H1 (cell line): ENCODE measurements at places on chromosomes 11 and 22.

DNA sequence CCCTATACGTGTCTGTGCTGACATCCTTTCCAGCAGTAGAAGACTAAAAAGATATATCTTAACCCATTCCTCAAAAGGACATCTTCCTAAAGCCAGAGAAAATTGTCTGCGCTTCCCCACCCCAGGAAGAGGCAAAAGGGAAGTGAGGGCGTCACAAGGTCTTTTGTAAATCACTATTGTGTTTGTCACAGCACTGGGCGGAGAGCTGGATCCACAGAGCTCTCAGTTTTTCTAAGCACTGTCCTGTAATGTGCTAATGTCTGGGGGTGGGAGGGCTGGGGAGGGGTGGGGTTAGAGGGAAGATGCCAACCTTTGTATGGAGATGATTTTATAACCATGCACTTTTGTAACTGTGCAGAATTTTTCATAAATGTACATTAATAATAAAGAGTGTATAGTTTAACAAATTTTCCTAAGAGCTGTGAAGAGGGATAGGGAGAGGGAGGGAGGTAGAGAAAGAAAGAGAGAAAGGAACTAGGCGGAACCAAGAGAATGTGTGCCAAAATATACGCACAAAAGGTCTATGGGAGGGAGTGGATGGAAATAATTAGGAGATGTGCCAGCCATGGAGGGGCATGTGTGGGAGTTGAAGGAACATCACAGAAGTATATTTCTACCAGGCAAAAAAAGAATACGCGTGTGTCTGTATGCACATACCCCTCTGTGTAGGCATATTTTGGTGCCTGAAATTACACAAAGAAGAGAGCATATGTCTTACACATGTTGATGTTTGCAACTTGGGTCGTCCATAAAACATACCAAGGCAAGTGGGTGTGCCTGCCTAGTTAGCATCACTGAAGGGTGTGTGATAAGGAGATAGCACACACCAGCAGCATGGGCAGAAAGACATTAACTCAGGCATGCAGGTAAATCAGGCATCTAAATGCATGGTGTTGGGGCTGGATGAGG is 9.8 kb downstream of the LRRC55 start:
- DNase-seq = no peak

GRCh38 chr22:25898707-25899365 is 156.8 kb downstream of the MYO18B start:
- peak; percentile 17 for DNase-seq

DNA sequence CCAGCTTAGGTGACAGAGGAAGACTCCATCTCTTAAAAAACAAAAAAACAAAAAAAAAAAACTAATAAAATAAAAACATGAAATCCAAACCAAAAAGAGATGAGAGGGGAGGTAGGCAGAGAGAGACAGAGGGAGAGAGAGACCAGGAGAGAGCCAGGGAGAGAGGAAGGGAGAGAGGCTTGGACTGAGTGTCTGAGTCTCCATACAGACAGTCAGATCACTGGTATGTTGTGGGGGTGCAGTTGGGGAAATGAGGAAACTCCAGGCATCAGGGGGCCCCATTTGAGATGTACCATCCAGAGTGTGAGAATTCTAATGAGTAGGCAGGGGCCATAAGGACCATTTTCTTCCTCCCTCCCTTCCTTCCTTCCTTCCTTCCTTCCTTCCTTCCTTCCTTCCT is 53.1 kb upstream of the SEPTIN5 start:
- no peak for DNase-seq

- no peak for DNase-seq
Observed at GRCh38 chr22:41780746-41781505, 19.6 kb upstream of the CCDC134 start.

DNA sequence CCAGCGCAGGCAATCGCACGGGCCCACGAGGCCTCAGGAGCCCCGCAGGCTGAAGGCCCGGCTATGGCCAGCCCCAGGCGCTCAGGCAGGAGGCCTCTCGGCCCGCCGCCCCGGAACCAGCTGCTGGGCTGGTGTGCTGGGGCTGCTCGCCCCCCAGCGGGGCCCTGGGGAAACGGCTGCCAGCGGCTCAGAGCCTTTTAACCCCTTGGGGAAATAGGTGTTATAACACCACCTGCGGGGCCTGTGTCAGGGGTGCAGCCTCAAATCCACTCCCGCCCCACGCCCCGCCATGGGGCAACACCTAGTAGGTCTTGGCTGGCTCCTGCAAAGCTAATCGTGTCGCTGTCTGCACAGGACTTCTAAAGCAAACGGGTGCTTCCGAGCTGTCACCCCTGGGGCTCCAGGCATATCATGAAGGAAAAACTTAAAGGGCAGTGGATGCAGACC is 237.4 kb downstream of the TTC28 start:
- peak; percentile 69 for DNase-seq

- DNase-seq = no peak
Observed at GRCh38 chr11:128927683-128928336, 14.9 kb downstream of the TP53AIP1 start.

DNA sequence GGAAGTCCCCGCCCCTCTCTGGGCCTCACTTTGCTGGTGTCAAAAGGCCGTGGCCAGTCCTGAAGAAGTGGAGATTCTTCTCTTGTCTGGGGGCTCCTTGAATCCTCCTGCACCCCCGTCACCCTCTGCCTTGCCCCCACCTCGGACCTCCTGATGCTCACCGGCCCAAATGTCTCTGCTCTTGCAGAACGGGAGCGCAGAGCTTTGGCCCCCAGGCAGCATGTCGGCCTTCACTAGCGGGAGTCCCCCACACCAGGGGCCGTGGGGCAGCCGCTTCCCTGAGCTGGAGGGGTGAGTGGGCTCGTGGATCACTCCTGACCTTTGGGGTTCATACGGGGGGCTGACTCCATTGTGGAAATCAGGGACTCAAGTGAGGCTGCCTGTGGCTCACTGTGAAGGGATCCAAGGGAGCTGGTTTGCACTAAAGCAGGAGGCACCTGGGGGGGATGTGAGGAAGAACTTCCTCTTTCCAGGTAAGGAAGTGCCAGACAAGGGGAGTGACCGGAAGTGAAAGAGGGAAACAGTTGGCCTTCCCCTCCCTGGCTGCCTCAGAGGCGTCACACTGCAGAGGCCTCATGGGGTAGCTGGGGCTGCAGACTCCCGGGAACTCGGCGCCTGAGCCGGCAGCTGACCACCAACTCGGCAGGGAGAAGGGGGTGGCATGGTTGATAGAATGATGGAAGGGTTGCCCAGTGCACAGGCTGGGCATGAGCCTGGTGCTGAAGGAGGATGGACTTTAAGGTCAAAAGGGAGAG is 23.1 kb downstream of the CSF2RB start:
- peak; percentile 37 for DNase-seq

DNA sequence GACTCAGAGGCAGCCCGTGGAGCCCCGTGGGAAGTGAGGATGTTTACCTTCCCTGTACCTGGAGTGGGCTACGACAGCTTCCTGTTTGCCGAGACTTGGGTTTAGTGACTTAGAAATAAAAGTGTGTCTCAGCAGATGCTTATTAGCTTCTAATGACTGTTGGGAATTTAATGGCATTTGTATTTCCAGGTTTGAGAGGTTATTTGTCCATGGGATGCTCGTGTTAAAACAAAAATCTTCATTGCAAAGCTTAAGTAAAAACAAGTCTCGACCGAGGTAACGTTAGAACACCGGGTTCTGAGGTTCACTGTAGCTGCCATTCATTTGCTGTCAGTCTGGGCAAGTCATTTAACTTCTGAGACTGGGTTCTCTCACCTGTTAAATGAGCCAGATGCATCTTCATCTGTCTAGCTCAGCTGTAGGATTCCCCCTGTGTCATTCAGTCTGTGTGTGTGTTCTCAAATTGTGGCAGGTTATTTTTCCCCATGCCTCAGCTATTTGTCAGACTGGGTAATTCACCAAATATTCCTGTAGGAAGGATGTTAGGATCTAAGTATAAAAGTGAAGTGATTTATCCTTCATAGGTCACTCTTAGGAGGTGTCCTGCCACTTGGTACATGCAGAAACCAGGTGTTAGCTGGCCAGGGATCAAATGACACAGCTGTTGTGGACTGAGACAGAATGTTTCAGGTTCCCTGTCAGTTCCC is 791 bp downstream of the EI24 start:
- DNase-seq = no peak

GRCh38 chr11:87020764-87021365 is 16.9 kb upstream of the TMEM135 start:
- DNase-seq = no peak

DNA sequence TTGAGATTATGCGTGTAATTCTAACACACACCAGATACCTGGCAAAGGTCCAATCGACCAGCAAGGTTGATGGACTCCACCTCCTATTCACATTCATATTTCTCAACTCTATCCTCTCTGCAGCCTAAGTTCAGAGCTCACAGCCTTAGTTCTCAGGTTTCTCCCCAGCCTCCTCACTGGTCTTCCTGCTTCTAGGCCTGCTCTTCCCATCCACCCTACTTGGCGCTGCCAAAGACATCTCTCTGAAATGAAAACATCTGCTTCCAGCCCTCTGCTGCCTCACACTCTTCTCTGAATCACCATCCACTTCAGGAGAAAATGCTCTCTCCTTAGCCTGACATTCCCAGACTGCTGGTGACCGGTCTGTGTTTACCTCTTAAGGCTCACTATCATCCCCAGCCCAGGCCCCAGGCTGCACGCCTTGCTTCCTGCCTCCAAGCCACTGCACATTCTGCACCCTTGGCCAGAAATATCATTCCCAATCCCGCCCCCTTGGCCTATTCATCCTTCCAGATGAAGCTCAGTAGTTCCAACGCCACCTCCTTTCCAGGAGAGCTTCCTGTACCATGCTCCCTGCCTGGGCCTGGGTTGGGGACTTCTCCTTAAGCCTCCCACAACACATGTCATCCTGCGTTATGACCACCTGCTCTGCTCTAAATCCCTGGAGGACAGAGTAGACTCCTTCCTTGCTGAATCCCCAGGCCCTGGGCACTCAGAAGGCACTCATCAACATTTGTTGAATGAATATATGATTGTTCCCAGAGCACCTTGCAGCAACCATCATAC is 3.5 kb downstream of the ARRB1 start:
- no peak for DNase-seq

GRCh38 chr11:60978546-60979380 is 7.3 kb downstream of the CD6 start:
- DNase-seq = no peak

GRCh38 chr11:122701143-122701542 is 45.6 kb downstream of the UBASH3B start:
- DNase-seq = no peak

DNA sequence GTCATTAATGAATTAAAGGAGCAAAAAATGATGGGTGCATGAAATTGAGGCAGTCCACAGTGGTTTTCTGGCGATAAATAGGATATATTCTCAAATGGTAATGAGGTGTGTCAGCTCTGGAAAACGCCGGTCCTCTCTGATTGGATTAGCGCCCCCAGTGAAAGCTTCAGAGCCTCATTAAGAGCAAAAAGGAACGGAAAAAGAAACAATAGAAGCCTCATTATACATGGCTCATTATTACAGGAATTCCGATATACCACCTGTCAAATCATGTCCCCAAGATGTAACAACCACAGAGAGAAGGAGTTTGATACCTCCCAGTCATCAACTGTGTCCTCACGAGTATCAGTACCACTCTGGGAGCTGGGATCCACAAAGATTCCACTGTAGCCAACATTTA is 175.7 kb upstream of the PITPNB start:
- DNase-seq = no peak
